RKO (cell line): ENCODE measurements at places on chromosomes 6 and 20.
A peak's percentile ranks its signal among the peaks of the same experiment; 100 is the strongest.

GRCh38 chr6:2108700-2109306 is 136.6 kb downstream of the GMDS start:
- DNase-seq, result no peak

GRCh38 chr6:133017581-133017980 is 203.2 kb downstream of the RPS12 start:
- no peak for DNase-seq

GRCh38 chr6:149164199-149164750 is 153.2 kb upstream of the TAB2 start:
- DNase-seq, result no peak

DNA sequence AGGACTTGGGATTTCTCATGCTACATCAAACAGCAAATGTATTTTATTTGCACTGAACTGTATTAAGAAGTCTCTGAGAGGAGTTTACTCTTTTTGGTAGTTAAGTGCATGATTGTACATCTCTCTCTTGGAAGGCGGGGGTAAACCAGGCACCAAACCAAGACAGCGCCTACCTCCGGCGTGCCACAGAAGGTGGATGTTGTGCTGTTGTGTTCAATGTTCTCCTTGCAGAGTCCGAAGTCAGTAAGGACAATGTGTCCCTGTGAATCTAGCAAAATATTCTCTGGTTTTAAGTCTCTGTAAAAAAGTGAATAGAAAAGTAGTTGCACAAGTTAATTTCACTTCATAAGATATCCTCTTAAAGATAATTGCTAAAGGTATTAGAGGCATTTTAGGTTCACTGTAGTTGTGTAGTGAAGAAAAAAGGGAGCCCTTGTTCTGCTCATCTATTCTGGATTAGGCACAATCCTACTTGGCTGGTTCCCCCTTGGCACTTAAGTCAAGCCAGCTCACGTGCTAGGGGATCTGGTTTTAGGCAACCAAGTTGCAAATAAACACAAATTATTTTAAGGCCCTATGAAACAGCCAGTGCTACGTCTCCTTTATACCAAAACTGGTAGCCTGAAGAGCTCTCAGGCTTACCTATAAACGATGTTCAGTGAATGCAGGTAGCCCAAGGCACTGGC is 119.7 kb upstream of the SLC2A12 start:
- no peak for DNase-seq

DNA sequence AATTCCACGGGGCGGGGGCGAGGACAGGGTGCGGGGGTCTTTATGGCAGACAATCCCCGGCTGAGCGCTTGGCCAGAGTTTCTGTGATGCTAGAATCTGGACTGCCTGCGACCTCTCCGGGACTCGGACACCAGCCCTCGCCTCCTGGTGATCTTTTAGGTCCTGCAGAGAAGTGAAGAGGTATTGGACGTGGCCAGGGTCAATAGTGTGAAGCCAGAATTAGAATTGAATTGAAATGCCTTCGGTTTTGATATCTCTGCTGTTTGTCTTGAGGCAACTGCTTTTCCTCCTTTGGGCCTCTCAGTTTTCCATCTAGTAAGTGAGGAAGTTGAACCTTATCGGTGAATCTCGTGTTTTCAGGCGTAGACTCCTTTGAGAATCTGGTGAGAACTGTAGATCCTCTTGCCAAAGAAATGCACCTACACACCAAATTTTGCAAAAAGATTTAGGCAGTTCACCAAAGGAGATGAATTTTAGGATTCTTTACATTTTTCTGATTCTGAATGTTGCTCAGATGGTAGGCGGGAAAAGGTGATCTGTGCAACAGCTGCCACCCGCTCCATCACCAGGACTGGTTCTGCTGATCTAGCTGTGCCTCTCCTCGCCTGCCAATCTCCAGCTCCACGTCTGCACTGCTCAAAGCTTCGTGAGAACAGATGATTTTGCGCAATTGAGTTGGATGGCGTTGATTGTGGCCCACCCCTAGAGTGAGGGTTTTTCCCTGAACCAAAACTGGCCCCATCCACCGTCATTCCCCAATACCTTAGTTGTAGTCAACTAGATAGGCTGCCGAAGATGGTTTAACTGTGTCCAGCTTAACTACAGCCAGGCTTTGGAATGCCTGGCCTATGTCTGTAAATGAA is 837 bp upstream of the OSER1 start:
- peak; percentile 36 for DNase-seq

DNA sequence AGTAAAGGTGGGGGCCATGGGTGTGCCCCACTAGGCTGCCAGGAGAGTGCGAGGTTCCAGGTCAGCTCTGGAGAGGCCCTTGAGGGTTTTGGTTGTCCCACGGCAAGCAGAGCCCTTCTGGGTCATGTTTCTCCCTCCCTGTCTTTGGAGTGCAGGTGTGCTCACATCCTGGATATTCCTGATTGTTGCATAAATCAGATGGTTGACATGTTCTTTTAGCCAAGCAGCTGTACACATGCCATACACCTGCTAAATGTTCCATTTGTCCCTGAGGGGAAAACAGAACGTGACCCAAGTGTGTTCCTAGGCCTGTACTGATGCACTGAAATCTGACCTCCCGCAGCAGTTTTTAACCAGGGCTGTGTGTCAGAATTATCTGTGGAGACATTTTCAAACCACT is 77.5 kb upstream of the BEND3 start:
- no peak for DNase-seq

DNA sequence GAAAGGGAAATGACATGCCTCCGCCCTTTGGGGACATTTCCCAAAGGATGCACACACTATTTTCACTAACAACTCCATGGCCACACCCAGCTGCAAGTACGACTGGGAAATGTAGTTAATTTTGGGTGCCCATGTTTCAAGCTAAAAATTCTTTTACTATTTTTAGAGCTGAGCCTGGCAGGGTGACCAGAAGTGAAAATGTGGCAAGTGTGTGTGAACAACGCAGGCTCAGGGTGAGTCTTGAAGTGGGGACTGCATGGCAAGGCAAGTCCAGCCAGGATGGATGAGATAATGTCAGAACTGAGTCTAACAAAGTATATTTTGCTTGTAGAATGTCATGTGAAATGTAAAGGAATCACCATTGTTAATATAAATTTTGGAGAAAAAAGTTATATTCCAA is 17.0 kb upstream of the CD109 start:
- DNase-seq, result no peak

GRCh38 chr6:121437851-121438651 is 2.6 kb downstream of the GJA1 start:
- DNase-seq, result no peak

GRCh38 chr6:81751388-81752083 is 945 bp downstream of the TENT5A start:
- no peak for DNase-seq

GRCh38 chr6:111478749-111479148 is 4.3 kb downstream of the REV3L start:
- DNase-seq, result peak; percentile 72

DNA sequence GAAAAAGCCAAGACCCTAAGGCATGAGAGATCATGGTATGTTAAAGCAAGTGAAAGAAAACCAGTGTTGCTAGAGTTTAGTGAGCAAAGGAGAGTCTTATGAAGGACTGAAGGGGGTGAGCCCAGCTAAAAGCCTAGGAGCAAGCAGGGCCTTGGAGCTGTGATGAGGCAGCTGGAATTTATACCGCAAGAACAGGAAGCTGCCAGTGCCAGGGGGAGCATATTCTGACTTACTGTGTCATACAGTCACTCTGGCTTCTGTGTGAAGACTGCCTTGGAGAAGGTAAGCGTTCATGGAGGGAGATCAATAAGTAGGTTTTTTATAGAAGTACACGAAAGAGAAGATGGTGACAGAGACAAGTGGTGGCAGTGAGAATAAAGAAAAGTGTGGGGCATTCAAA is 308.9 kb upstream of the THEMIS start:
- DNase-seq, result no peak

DNA sequence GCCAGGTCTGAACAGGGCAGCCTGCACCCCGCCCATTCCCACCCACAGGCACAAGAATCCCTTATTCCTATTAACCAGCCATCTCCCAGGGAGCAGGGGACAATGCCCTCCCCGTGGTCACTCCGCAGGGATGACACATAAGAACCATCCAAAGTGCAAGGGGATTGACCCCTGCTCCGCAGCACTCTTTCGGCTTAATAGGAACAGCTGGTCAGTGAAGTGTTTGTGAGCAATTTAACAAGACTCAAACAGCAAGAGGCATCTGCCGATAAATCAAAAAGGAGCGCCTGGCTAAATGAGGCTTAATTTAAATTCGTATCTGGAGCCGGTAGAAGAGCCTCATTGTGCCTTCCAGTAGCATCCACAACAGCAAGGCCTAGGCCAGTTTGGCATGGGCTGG is 389.4 kb downstream of the RNGTT start:
- DNase-seq, result no peak

DNA sequence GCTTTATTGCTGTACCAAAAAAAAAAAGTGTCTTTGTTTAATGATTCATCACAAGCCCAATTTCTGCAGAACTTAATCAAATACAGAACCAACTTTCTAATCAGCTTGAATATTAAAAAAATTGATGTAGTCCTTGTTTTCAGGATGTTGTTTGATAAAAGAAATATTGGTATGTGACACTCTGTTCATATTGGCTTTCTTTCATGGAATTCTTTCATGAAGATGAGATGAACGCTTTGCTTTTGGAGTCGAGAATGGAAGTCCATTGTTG is 184.3 kb downstream of the ZNF217 start:
- DNase-seq, result no peak

- DNase-seq, result peak; percentile 51
Measured at GRCh38 chr6:124961777-124962638, at the start of gene RNF217. Gene RNF217, plus strand, starts transcription at chr6:124962437. Its CDS starts 108 bp downstream, at chr6:124962545.

- no peak for DNase-seq
Measured at GRCh38 chr6:29938746-29939508, 3.4 kb upstream of the HLA-A start.

DNA sequence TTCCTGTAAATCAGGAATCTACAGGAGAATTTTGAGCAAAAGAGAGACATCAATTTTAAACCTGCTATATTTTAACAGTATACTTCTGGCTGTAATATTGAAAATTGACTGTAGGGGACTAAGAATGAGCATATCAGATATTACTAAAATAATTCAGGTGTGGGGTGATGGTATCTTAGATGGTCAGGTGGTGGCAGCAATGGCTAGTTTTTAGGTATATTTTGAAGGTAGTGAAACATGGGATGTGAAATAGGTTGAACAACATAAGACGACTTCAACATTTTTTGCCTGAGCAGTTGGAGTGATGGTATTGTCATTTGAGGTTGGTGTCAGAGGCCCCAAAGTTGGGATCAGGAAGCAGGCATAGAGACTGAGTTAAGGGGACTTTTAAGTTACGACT is 32.1 kb downstream of the FAM83B start:
- no peak for DNase-seq

DNA sequence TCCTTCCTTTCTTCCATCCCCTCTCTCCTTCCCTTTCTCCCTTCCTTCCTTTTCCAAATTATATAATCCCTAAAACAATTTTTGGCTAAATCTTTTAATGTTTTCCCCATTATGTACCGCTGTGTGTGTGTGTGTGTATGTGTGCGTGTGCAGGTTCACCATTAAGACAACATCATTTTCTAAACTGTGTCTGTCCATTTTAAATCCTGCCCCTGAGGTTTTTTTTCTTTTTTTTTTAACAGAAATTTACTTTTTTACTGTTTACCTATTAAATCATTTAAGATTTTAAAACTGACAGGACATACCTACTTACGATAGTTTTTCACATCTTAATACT is 366.3 kb upstream of the EPHA7 start:
- no peak for DNase-seq

DNA sequence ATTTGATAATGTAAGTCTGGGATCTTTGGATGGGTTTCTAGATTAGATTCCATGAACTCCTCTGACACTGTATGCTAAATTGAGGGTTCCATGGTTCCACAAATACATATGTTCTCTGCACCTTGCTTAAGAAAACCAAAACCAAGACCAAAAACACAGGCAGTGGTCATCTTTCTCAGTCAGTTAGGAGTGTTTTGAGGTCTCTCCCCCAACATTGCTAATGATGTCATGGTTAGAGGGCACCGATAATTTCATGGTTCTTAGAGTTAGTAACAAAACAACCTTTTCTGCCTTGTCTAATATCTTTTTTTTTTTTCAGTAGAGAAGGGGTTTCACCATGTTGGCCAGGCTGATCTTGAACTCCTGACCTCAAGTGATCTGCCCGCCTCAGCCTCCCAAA is 44.5 kb downstream of the ARID1B start:
- no peak for DNase-seq

GRCh38 chr6:164753517-164753916 is 555.9 kb downstream of the C6orf118 start:
- DNase-seq, result peak; percentile 44

DNA sequence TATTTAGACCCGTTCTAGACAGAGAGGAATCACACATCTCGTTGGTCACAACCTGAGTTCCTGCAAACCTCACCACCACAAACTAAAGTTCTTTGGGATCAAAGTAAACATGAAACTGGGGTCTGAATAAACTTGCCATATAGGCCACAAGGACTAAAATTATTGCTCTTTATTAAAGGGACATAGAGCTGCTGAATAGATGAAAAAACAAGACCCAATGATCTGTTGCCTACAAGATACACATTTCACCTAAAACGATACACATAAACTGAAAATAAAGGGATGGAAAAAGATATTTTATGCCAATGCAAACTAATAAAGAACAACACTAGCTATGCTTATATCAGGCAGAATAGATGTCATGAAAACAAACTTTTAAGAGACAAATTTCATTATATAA is 623.0 kb downstream of the TBC1D32 start:
- DNase-seq, result no peak
